HuH-7.5 (cell line): ENCODE measurements at places on chromosomes 1 and 21.

DNA sequence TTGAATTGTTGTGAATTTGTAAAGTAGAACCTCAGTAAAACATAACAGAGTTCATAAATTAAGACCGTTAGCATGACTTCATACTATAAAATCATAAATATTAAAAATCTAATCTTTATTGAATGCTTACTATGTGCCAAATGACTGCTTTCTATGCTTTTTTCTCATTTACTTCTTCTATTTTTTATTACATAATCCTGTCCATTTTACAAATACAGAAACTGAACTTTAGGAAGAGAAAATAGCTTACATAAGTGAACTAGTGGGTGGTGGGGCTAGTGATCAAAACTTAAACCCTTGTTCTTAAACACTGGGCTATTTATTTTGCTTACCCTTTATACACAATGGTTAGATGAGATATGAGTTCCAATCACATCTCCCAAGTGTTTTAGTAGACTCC is 122.3 kb downstream of the ZC3H11B start:
- DNase-seq = no peak

DNA sequence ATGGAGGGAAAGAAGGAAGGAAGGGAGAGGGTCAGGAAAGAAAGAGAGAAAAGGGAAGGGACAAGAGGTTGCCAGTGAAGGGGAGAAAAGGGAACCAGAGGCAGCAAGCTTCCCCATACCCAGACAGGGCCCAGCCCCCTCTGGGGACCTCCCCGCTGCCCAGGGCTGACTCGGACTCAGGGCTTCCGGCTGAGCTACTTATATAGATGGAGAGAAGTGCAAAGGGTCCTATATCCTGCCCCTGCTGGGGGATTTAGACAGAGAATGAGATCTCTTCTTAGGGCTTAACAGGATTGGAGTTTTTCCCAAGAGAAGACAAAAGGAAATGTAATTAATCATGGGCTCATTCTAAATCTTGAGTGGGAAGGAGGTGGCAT is at the start of gene ETV3L:
ETV3L (minus strand) TSS at position 176 of the 377 bp plus-strand sequence. CDS start 285 bp downstream, outside the sequence.
- no peak for DNase-seq

DNA sequence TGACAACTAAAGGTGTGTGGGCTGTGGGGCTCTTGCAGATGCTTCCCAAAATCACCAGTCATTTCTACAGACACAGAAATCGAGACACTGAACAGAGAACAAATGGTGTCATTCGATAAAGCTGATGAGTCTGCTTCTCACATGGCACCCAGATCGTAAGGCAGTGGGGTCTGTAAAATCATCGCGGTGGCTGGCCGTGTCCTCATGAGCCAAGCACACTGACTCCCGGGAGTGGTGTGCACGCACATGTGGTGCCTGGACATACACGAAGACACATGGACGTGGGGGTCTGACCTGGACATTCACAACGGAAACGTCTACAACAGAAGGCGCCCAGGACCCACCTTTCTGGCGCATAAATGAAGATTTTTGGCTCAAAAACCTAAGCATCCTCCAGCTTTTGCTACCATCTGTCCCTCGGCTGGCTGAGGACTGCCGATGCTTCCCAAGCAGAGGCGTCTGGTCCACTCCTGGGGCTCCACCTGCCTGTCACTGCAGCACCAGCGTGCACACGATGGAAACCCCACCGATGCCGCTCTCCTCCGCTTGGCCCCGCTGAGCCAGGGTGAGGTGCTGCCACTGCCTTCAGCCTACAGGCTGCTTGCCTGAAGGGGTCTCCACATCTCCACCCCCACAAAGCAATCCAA is 6.8 kb downstream of the SMIM1 start:
- no peak for DNase-seq

DNA sequence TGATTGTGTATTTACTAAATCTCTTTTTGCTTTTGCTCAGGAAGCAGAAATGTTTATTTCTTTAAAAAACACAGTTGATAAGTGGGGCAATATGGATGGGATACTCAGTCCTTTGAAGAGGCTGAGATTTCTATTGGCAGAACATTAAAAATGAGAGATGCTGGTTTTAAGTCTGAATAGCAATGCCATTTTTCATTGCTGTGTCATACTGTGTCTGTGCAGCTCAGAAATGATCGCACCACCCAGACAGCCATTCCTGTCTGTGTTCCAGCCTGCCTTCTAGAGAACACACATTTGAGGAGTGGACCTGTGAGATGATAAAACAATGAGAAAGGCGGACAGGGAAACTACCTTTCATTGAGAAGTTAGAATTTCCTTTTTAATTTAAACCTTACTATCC is 231.2 kb upstream of the USP24 start:
- no peak for DNase-seq

GRCh38 chr1:53410100-53410541 is 49.1 kb upstream of the DMRTB1 start:
- DNase-seq = no peak

- DNase-seq = no peak
Observed at GRCh38 chr1:63947904-63948303, 174.1 kb downstream of the ROR1 start.

- no peak for DNase-seq
Observed at GRCh38 chr1:81760477-81761097, 40.1 kb upstream of the ADGRL2 start.

GRCh38 chr1:229133151-229133550 is 137.8 kb upstream of the RAB4A start:
- DNase-seq = no peak

- DNase-seq = no peak
Observed at GRCh38 chr1:62989497-62989896, 205.6 kb downstream of the ATG4C start.

GRCh38 chr1:230246551-230246950 is 179.5 kb downstream of the GALNT2 start:
- no peak for DNase-seq

DNA sequence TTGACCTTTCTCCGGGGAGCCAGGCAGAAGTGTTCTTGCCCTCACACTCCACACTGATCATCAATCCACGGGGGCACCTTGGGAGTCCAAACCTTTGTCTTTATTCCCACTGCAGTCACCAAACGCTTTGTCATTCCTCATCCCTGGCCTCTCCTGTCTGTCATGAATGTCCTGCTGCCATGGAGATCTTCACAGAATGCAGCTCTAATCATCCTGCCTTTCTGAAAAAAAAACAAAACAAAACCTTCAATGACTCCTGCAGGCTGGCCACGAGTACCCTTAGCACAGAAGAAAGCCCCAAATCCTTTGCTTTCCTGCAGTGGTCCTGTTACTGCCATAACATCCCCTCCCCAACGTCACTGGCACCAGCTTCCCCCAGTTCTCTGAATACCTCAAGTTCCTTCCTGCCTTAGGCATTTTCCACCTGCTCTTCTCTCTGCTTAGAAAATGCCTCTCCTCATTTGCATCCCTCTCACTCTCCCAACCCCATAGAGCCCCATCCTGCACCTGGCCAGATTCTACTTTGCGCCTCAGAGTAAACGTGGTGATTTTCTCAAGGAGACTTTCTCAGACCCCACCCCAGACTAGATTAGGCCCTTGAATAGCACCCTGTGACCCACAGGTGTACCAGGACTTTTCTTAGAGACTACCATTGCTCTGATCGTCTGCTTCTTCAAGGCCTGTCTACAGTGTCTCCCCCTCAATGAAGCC is 131.2 kb downstream of the AK5 start:
- no peak for DNase-seq

- no peak for DNase-seq
Observed at GRCh38 chr1:224212618-224213061, 29.6 kb downstream of the DEGS1 start.

- DNase-seq = no peak
Observed at GRCh38 chr1:70003211-70003908, 202.0 kb downstream of the LRRC40 start.

DNA sequence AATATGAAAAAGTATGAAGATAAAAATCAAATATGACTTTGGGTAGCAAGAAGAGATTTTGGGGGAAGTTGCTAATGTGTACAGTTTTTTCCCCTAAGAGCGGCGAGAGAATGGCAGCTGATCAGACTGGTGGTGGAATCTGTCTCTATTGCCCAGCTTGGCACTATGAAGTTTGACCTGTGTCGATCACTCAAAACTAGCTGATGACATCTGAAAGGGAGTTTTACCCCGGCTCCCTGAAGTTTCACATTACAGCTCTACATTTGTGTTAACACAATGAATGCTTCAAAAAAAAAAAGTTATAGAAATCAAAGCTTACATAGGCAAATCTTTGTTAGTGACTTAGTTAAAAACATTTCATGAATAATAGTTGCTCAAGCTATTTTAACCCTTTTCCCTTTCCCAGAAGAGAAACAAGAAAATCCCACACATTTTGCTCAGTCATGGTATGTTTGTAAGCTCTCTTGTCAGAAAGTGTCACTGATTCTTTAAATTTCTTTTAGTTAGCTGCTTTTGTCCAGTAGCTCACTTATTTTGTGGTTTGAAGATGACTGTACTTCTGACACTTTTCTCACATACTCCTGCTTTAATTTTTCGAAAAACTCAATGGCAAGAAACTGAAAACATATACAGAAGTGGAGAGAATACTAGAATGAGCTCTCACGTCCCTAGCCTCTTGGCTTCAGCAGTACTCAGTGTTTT is 41.3 kb downstream of the DYRK1A start:
- DNase-seq = no peak

GRCh38 chr1:98940069-98940721 is 64.5 kb downstream of the PLPPR5 start:
- DNase-seq = no peak

DNA sequence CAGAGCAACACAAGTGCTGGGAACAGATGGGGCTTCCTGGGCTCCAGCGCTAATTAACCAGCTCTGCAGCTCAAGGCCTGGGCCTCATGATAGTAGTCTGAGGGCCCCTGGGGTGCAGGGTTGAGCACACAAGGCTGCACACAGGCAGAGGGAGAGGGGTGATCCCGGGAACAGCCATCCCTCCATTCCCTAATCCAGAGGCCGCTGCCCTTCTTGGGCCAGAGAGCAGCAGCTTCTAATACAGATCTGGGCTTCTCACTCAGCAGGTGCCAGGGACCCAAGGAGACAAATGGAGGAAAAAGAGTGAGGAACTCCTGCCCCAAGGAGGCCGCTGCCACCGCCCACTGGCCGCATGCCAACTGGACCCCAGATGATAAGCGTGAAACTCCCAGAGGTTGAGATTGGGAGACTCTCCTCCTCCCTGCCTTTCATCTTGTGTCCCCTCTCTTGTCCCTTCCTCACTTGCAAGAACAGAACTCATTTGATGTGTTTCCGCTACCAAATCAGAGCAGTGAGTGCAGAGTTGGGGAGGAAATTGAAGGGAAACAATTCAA is 58.0 kb upstream of the IFNAR2 start:
- DNase-seq = no peak

GRCh38 chr1:24152631-24153494 is 9.9 kb upstream of the IL22RA1 start:
- no peak for DNase-seq

GRCh38 chr1:43509740-43510375 is 20.8 kb upstream of the PTPRF start:
- no peak for DNase-seq

GRCh38 chr1:28170001-28170596 is 6.4 kb downstream of the PTAFR start:
- DNase-seq = peak; percentile 39

GRCh38 chr1:20666804-20667203 is 5.6 kb upstream of the DDOST start:
- DNase-seq = peak; percentile 29

GRCh38 chr1:24210195-24210627 is 23.1 kb upstream of the IFNLR1 start:
- DNase-seq = peak; percentile 27

GRCh38 chr1:206699626-206700025 is 14.9 kb downstream of the MAPKAPK2 start:
- DNase-seq = no peak

DNA sequence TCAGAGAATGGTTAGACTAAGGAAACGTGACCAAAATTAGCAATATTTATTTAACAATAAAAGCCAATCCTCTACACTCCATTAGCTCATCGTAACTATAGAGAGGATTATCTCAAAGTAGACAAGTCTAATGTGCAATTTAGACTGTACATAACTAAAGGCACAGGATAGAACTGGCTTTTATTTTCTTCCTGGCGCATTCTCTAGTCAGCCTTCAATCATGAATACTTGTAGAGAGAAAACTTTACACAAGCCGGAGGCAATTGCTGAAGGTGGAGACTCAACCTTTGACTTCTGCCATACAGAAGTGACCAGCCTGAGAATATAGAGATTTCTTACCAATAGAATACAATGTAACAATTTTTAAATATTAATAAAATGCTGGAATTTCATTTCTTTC is 777.9 kb downstream of the LTN1 start:
- DNase-seq = no peak

DNA sequence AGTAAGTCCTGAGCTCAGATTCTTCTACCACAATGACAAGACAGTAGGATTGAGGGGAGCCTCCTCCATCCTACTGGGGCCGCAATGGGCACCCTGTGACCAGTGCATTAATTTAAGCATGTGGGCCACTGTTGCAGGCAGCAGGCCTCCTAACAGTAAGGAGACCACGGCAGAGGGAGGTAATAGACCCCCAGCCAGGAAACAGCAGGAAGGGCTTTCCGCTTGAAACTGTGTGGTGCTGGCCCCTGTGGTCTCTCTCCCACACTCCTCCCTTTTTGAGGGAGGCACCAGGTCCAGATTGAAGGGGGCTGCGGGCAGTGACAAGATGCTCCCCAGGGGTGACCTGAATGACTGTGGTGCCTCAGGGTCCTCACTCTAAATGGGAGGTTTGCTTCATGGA is 1.7 kb upstream of the CLDN19 start:
- no peak for DNase-seq

GRCh38 chr1:241706257-241706656 is 54.2 kb downstream of the WDR64 start:
- no peak for DNase-seq

GRCh38 chr1:28132171-28133167 is 44.0 kb downstream of the PTAFR start:
- no peak for DNase-seq

DNA sequence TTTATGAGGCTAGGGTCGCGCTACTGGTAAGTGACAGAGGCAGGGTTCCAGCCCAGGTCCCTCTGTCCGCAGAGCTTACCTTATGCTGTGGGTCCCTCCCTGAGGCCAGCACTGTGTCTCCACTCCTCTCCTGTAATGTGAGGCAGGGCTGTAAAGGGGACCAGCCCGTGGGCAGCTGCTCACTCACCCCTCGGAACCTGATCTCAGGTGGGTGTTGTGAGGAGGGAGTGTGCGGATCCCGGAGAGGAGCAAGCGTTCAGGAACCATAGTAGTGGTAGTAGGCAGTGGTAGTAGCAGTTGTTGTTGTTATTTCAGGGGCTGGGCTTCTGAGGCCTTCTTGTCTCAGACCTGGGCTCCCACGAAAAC is 1.7 kb downstream of the ZC3H12A start:
- DNase-seq = no peak

- no peak for DNase-seq
Observed at GRCh38 chr1:51351907-51352306, 21.5 kb upstream of the TTC39A start.

GRCh38 chr1:244063498-244063897 is 12.4 kb downstream of the ZBTB18 start:
- DNase-seq = no peak

DNA sequence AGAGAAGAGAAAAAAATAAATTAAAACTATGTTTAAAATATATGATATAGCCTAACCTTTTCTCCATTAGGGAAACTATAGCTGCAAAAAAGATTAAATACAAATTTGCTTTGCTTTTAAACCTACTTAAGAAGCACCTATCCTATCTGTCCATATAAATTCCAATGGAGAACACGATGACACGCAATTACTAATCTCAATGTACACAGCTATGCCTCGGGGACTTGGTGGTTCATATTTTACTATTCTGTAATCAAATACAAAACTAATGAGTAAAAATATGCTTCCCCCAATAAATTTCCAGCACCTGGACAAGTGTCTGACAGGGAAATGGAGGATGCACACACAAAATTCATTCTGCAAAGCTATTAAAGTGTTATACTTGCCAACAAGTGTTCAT is 386.4 kb downstream of the LMO4 start:
- no peak for DNase-seq

- DNase-seq = no peak
Observed at GRCh38 chr1:116486424-116486823, 84.4 kb downstream of the CD58 start.
